ENCODE measurements at places on chromosomes 3 and 15.

GRCh38 chr15:35980719-35981118 is 434.8 kb upstream of the DPH6 start:
- no peak for DNase-seq

DNA sequence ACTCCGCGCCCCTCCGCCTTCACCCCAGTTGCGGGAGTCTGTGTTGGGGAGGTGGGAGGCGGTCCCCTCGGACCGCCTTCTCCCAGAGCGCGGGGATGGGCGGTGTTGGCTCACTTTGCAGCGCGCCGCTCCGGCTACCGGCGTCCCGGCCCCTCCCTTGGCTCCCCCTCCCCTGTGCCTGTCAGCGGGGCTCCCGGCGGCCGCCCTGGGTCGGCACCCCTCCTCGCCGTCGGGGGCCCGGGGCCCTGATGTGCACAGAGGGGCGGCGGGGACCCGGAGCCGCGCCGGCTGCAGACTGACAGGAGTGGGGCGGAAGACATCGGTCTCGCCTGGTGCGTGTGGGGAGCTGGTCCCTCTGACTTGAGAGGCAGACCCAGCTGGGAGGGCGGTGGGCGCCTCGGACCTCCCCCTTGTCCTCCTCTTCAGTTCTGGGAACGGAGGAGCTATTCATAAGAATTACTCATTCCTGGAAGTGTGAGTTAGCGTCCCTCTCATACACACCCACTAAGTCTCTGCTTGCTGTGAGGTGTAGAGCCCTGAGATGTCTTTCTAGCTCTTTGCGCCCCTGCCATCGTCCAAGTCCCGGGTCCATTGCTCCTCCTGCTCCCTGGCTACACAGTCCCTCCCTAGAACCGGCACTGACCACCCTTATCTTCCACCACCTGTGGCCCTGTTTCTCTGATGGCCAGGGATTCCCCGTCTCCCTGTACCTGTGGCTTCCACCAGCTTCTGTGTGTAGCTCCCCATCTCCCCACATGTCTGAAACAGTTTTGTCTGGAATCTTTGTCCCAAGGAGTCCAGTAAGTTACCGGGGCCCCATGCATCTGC is 42.3 kb upstream of the ROPN1 start:
- DNase-seq, result peak; percentile 41

GRCh38 chr15:81024265-81024872 is 23.6 kb downstream of the TLNRD1 start:
- DNase-seq, result no peak

DNA sequence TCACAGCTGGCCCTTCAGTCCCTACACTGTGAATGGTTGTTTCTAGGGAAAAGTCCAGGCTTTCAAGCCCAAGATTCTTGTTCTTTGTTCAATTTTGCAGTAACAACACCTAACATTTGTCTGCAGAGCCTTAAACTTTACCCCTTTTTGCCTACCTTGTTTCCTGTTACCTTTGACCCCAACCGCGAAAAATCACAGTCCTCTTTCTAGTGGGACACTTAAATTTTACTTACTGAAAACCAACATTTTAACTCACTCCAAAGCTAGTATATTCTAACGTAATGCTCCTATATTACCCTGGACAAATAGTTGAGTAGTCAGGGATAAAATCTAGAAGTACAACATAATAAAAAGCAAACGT is 649 bp upstream of the PIK3CB start:
- no peak for DNase-seq

DNA sequence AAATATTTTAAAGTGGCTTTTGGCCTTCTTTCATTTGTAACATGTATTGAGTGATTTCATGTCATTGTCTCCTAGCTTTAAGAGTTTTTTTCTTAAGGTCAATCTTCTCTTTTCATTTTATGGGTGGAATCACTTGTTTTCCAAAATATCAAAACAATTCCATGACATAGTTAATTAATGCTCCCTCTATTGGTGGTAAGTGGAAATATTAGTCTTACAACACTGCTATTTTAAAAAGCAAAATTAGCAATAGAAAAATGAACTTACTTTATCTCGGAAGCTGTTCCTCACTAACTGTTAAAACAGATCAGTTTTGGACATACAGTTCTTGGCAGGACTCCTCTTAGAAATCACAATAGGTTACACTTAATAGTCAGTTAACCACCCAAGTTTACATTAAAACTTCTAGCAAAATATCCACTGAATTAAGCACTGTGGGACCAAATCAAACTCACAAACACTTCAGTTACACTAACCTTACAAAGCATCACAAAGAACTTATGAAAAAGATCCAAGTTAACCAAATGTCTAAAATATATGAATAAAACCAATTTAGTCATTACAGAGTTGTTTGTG is 42.4 kb downstream of the TIGIT start:
- no peak for DNase-seq

GRCh38 chr3:196287090-196287439 is 461 bp downstream of the PCYT1A start:
- DNase-seq, result peak; percentile 49

DNA sequence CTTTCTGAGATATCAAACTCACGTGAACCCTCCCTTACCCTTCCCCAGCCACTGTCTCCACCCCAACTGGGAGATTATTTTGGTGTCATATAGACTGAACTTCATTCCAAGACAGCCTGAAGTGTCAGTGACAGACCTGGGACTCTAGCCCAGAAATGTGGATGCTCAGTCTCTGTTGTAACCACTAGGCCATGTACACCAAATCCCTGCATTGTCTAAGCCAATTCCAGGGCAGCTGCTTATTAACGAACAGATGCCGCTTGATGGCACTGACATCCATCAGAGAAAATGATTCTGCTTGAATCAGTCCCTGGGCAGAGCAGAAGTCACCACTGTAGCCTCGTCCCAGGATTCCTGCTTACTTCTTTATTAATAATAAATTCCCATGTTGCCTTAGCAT is 305.5 kb downstream of the GRM7 start:
- DNase-seq, result no peak

DNA sequence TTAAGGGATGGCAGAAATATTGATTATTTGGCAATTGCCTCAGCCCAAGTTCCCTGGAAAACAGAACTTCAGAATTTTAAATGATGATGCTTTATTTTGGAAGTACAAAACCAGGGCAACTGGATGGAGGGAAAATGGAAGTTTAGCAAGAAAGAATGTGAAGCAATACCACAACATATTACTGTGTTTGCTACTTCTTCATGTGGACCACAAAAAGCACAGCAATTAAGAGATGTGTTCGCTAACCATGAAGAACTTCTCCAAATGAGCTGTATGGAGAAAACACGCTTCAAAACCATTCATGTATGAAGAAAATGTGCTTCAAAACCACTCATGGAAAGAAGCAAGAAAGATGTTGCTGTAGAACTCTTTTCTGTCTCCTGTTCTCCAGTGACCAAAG is 64.7 kb upstream of the ARL6 start:
- DNase-seq, result no peak

GRCh38 chr3:39705351-39705900 is 104.0 kb upstream of the MYRIP start:
- no peak for DNase-seq

DNA sequence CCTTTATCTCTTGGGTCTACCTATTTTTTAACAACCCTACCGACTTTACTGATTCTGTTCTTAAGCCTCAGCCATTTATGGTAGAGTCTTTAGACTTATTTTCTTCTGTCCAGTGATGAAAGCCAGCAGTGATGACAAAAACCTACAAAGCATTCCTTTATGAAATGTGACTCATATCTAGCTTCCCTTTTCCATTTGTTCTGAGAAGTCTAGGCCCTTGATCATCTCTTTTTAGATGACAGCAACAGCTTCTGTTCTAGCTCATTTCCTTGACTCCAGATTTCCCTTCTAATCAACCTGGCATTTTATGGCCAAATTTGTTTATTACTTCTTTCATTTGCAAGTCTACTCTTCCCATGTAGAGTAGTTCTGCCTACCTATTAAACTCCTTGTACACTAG is 36.1 kb downstream of the CFAP44 start:
- DNase-seq, result no peak

- DNase-seq, result no peak
These were observed 63.3 kb downstream of the ATP8B4 start for GRCh38 chr15:50055750-50056157.

DNA sequence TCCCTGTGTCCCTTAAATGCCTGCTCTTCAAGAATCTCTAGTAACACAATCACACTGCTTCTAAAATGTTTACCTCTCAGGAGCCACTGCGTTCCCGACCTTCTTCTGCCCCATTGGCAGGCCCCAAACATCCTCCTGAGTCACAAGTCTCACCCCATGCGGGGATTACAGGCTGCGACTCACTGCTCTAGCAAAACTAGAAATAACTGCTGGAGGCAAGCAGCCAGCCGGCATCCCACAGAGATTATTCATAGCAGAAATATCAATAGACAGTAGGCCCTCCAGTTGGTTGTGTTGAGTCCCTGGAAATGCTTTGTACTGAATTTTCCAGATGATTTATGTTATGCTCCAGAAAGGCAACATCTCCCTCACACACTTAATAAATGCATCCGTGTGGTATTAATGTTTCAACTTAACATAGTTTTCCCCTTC is 64.8 kb downstream of the RFTN1 start:
- peak; percentile 74 for DNase-seq

GRCh38 chr15:62894322-62895085 is 148.0 kb upstream of the TPM1 start:
- no peak for DNase-seq

DNA sequence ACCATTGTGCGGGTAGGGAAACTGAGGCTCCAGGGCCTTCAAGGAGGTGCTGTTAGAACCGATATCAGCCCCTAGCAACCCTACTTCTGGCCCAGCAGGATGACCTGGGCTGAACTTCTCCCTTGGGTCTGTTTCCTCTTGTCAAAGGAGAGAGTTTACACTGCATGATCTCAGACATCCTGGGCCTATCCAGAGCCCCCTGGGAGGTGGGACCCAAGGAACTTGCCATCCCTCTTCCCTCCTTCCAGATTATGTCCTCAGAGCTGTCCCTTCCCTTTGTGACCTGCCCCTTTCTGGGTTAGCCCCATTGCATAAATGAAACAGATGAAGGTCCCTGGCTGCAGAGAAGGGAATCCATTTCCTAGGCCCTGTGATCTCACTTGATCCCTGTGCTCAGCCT is 12.3 kb upstream of the DNAH1 start:
- DNase-seq, result no peak

GRCh38 chr3:11734-12133 is 184.8 kb upstream of the CHL1 start:
- no peak for DNase-seq

DNA sequence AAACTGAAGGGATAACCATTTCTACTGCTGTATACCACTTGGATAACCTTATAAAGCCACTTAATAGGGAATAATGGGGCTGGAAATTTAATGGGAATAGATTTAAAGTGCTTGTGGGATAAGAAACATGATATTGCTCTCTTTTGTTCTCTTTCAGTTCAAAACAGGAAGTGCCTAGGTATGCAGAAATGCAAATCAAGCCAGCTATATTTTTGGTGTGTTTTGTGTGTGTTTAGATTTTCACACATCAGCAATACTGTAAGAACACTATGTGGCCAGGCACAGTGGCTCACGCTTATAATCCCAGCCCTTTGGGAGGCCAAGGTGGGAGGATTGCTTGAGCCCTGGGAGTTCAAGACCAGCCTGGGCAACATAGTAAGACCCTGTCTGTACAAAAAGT is 442.3 kb upstream of the TPRG1 start:
- DNase-seq, result no peak

DNA sequence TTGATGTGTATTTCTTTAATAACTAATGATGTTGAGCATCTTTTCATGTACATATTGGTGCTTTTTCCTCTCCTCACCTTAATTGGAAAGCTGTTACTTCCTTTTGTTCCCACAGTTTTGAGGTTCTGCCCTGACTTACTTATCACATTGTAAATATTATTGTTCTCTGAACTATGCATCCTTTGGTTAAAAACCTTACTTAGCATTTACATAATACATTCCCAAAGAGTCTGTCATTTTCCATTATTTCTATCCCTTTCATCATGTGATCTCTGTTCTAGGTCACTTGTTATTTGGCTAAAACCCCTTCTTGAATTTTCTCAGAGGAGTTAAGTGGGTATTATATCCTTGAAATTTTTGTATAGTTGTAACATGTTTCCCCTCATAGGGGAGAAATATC is 33.0 kb downstream of the SLC12A6 start:
- no peak for DNase-seq

DNA sequence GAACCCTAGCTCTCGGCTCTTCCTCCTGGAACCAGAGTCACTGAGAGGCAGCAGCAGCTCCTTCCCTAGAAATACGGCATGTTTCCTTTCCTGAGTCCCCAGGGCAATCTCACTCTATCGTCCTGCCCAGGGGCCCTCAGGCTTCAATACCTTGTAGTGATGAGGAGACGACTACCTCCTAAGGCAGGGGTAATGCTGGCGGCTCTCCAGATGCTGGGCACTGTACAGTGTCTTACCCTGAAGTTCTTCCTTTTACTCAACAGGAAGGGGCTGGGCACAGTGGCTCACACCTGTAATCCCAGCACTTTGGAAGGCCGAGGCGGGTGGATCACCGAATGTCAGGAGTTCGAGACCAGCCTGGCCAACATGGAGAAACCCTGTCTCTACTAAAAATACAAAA is 13.5 kb downstream of the TMEM44 start:
- no peak for DNase-seq
